ENCODE measurements at places on chromosomes 4 and X. TPM values are rescaled to one million over a fixed set of nuclear protein-coding genes. Genes with fewer than 3 reads are reported as not detected.

Gene PNCK
- total RNA-seq: 1.1 TPM

GRCh38 chrX:3435057-3435456 lies 88.6 kb upstream of the MXRA5 start:
- H3K27ac ChIP-seq: no peak overlapping the region
- H3K4me1 ChIP-seq: no peaks in the 10 kb centered on the region
- no peak overlapping the region for H3K4me3 ChIP-seq
- DNase-seq: no peak
- H3K36me3 ChIP-seq: no peaks in the 10 kb centered on the region
- H3K27me3 ChIP-seq: peaks cover 7% of the 10 kb centered on the region

Gene CPZ
- not detected for total RNA-seq

Gene ANTXR2
- 21.6 TPM for total RNA-seq

GRCh38 chr4:73707918-73708577 lies 32.3 kb upstream of the CXCL8 start:
- H3K36me3 ChIP-seq: peaks cover 9% of the 10 kb centered on the region
- peak overlapping the region; percentile 85 for H3K27ac ChIP-seq
- no peak overlapping the region for H3K4me3 ChIP-seq
- no peaks in the 10 kb centered on the region for H3K27me3 ChIP-seq
- H3K4me1 ChIP-seq: peaks cover 67% of the 10 kb centered on the region

GRCh38 chr4:181874602-181875001 lies 368.6 kb upstream of the TENM3 start:
- H3K4me3 ChIP-seq: no peak overlapping the region
- no peaks in the 10 kb centered on the region for H3K27me3 ChIP-seq
- H3K36me3 ChIP-seq: no peaks in the 10 kb centered on the region
- no peak overlapping the region for H3K27ac ChIP-seq
- no peak for DNase-seq

DNA sequence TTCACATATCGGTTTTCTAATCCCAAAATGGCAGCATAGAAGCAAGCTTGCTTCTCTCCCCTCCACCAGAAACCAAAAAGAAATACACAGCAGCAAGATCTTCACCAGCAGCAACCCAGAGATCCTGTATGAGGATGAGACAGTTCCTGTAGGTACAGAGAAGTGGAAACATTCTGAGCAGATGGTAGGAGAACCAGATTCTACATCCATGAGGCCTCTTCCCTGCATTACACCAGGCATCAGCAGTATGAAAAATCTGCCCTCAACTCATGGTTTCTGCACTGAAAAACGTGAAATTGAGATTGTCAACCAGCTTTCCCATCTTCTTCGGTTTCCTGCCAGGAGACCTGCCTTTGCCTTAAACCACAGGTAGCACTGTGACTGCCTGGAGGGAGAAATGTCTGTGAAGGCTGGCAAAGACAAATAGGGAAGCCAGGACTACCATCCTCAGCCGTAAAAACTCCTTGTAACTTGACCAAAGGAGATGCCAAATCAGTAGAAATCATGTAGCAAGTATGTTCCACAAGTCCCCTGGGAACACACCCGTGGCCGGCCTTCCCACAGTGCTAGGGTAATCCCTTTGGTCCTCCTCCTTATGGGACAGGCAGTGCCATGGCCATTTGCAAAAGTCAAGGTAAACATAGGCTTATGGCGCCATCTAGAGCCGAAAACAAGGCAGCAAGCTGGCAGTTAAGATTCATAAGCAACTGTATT lies 24.0 kb upstream of the MTHFD2L start:
- H3K27ac ChIP-seq: peak overlapping the region; percentile 24
- peak; percentile 77 for DNase-seq
- peak overlapping the region; percentile 30 for H3K4me3 ChIP-seq
- H3K27me3 ChIP-seq: no peaks in the 10 kb centered on the region
- peaks cover 25% of the 10 kb centered on the region for H3K4me1 ChIP-seq

GRCh38 chr4:55444827-55445226 lies 49.1 kb downstream of the TMEM165 start:
- H3K36me3 ChIP-seq: no peaks in the 10 kb centered on the region
- H3K27ac ChIP-seq: no peak overlapping the region
- H3K4me3 ChIP-seq: no peak overlapping the region
- DNase-seq: no peak

- H3K27ac ChIP-seq: no peak overlapping the region
- H3K4me1 ChIP-seq: no peaks in the 10 kb centered on the region
- H3K36me3 ChIP-seq: no peaks in the 10 kb centered on the region
- H3K27me3 ChIP-seq: no peaks in the 10 kb centered on the region
- no peak overlapping the region for H3K4me3 ChIP-seq
Measured at GRCh38 chr4:164381859-164382258, 372.1 kb upstream of the SMIM31 start.

- H3K4me3 ChIP-seq: no peak overlapping the region
- H3K27ac ChIP-seq: no peak overlapping the region
- no peaks in the 10 kb centered on the region for H3K4me1 ChIP-seq
- no peaks in the 10 kb centered on the region for H3K36me3 ChIP-seq
Measured at GRCh38 chr4:137390707-137391106, 141.6 kb downstream of the PCDH18 start.

DNA sequence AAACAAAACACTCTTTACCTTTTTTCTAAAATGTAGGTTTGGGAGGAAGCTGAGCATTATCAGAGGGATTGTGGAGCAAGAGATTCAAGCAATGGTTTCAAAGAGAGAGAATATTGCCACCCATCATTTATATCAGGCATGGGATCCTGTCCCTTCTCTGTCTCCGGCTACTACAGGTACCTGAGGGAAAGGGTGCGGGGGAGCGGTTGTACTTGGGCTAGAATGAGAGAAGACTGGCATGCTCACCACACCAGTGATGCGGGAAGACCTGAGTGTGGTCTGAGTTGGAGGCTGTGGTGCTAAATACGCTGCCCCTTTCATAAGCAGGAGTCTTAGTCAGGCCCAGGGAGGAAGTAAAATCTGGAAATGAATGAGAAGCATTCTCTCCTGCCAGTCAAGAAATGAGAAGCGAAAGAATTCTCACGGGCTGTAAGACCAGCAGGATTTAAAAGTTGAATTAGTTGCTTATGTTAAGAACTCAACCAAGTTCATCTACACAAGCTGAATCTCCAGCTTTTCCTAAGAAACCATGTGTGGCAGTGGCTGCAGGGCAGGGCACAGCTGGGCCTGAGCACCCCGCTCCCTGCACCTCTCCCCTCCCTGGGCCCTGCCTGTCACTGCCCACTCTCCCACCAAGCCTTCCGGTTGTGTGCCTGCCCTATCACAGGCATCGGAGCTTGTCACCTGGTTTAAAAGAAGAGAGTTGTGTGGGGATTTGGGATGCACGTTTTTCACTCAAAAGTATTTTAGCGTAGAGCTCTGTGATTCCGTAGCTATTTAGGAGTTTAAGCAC lies 24.8 kb upstream of the MSANTD1 start:
- no peak for DNase-seq
- H3K4me3 ChIP-seq: no peak overlapping the region
- H3K27ac ChIP-seq: no peak overlapping the region
- no peaks in the 10 kb centered on the region for H3K27me3 ChIP-seq

DNA sequence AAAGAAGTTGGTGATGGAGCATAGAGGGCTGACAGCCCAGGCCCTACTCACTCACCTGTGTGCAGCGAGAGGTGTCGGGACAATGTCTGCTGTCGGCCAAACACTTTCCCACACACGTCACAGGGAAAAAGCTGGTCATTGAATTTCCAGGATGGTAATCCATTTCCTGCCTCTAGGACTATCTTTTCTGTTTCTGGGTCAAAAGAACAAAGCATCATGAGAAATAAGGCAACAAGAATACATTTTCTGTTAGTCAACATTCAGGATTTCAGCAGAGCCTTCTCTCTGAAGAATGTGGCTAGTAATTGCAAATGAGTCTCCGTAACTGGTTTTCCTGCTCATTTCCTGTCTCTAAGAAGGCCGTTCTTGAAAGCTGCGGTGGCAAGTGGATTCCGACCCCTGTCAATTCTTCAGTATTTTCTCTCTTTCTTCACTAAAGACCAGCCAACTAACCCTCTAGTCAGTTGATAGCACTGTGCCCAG lies 99.4 kb downstream of the C4orf51 start:
- no peaks in the 10 kb centered on the region for H3K36me3 ChIP-seq
- H3K4me1 ChIP-seq: no peaks in the 10 kb centered on the region
- H3K27ac ChIP-seq: no peak overlapping the region

Gene SLITRK4
- total RNA-seq: not detected

Gene GPR82
- total RNA-seq: not detected

GRCh38 chrX:111886678-111887077 lies 10.7 kb downstream of the TRPC5OS start:
- H3K36me3 ChIP-seq: no peaks in the 10 kb centered on the region
- no peak for DNase-seq
- no peaks in the 10 kb centered on the region for H3K4me1 ChIP-seq
- no peaks in the 10 kb centered on the region for H3K27me3 ChIP-seq

GRCh38 chr4:168942985-168943384 lies 67.1 kb downstream of the CBR4 start:
- no peak overlapping the region for H3K4me3 ChIP-seq
- H3K4me1 ChIP-seq: no peaks in the 10 kb centered on the region
- H3K27me3 ChIP-seq: no peaks in the 10 kb centered on the region
- DNase-seq: no peak
- H3K36me3 ChIP-seq: no peaks in the 10 kb centered on the region

- peaks cover 28% of the 10 kb centered on the region for H3K4me1 ChIP-seq
- peaks cover 8% of the 10 kb centered on the region for H3K36me3 ChIP-seq
- H3K4me3 ChIP-seq: no peak overlapping the region
- H3K27me3 ChIP-seq: no peaks in the 10 kb centered on the region
- DNase-seq: no peak
Measured at GRCh38 chr4:20194123-20195013, 57.3 kb upstream of the SLIT2 start.

DNA sequence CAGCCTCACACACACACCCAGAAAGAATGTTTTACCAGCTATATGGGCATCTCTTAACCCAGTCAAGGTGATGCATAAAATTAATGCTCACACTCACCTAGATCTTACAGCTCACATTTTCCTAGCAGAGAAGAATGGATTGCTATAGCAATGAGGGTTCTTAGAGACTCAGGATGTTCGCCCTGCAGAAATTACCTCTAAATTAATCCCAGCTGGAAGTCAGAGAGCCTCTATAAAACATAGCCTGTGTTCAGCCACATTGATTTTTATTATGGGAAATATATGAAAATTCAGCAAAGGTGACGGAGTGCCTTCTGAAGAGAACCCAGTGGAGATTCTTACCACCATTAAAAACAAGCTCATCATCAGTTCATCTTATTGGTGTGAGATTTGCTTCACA lies 528.3 kb upstream of the ZFP42 start:
- no peaks in the 10 kb centered on the region for H3K4me1 ChIP-seq
- no peaks in the 10 kb centered on the region for H3K27me3 ChIP-seq
- no peak overlapping the region for H3K27ac ChIP-seq
- no peaks in the 10 kb centered on the region for H3K36me3 ChIP-seq
- no peak overlapping the region for H3K4me3 ChIP-seq

Gene F8A2
- total RNA-seq: not detected

DNA sequence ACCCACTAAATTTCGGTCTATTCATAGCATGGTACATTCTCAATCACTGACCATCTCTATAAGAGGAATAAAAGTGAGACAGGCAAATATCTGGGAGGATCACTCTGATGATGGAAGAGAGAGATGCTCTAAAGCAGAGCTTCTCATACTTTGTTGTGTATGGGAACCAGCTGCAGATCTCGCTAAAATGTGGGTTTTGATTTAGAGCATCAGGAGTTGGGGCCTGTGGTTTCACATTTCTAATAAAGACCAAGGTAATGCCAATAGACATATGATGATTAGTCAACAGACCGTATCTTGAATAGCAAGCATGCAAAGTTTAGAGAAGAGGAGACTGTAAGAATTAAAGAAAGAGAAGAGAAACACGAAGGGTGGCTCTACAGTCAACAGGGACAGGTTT lies 107.4 kb upstream of the FTHL17 start:
- H3K4me1 ChIP-seq: no peaks in the 10 kb centered on the region
- H3K27ac ChIP-seq: no peak overlapping the region
- DNase-seq: no peak
- H3K27me3 ChIP-seq: no peaks in the 10 kb centered on the region
- H3K36me3 ChIP-seq: no peaks in the 10 kb centered on the region

Gene PABPC1L2B
- not detected for total RNA-seq

DNA sequence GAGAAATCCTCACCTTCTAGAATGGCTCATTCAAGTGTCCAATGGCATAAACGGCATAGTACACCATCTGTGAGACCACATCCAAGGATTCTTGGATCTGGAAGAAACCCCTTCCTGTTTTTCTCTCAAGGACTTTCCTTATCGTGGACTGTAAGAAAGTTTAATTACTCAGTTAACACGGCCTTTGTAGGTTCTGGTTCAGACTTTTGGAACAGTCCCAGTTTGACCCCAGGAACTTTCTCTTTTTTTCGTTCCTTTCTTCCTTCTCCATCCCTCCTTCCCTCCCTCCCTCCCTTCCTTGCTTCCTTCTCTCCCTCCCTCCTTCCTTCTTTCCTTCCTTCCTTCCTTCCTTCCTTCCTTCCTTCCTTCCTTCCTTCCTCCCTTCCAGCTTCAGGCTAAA lies 343.5 kb upstream of the SMIM31 start:
- H3K27ac ChIP-seq: no peak overlapping the region
- DNase-seq: no peak
- H3K4me3 ChIP-seq: no peak overlapping the region
- H3K27me3 ChIP-seq: no peaks in the 10 kb centered on the region
- H3K36me3 ChIP-seq: no peaks in the 10 kb centered on the region

Gene GSTCD
- total RNA-seq: 22.5 TPM

Gene TMEM271
- not detected for total RNA-seq

- H3K27me3 ChIP-seq: no peaks in the 10 kb centered on the region
- H3K27ac ChIP-seq: no peak overlapping the region
- H3K36me3 ChIP-seq: no peaks in the 10 kb centered on the region
- H3K4me3 ChIP-seq: no peak overlapping the region
- no peak for DNase-seq
Measured at GRCh38 chr4:87478732-87479250, 50.4 kb downstream of the SPARCL1 start.

DNA sequence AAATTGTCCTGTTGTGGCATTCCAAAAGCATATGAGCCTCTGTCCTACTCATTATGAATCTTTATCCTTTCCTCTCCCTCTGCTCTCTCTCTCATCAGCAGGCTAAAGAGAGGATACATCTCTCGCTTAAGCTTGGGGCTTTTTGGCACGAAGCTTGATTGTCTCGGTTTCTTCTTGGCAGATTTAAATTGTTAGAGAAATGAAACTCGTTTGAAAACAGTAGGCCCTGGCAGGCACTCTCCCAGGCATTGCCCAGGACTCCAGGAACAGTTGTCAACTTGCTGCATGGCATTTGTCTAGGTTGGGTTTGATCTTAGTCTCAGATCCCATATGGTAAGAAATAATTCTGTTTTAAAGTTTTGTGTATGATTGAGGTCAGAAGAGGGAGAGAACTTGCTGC lies 35.5 kb downstream of the NAA11 start:
- H3K4me3 ChIP-seq: no peak overlapping the region
- H3K27me3 ChIP-seq: no peaks in the 10 kb centered on the region
- no peaks in the 10 kb centered on the region for H3K4me1 ChIP-seq
- H3K36me3 ChIP-seq: no peaks in the 10 kb centered on the region
- no peak overlapping the region for H3K27ac ChIP-seq

Gene NHS
- total RNA-seq: 19.5 TPM

Gene S100P
- 365 TPM for total RNA-seq

Measured in Calu3 (cell line).